ENCODE measurements at places on chromosomes 16 and 17.
A peak's percentile ranks its signal among the peaks of the same experiment; 100 is the strongest.

GRCh38 chr17:573036-573435 is 141.6 kb downstream of the VPS53 start:
- no peak for DNase-seq

DNA sequence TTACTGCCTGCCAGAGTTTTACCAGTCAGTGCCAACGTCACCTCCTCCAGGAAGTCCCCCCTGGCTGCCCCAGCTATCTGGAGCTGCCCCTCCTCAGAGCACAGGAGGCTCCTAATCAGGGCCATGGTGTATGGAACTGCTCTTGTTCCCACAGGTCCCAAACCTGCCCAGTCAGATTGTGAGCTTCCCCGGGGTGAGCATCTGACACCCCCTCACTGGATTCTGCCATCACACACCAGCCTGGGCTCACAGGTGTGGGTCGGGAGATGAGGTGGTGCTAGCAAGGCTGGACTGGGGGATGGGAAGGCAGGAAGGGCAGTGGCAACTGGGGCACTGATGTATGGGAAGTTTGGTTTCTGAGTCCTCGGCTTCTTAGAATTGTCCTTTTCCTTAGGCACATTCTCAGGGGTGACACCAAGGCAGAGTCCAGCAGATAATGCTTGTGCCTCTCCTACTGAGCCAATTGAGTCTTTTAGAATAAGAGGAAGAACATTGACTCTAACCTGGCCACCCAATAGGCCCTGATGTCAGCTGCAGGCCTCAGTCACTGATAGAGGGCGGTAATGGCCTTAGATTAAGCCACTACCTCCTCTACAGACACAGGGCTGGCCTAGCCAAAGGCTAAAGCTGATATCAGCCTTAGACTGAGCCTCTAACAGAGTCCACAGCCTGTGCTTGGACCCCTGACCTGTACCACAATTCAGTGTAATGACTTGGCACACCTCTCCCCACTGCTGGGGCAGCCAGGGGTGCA is 107.9 kb downstream of the WSCD1 start:
- DNase-seq: no peak

DNA sequence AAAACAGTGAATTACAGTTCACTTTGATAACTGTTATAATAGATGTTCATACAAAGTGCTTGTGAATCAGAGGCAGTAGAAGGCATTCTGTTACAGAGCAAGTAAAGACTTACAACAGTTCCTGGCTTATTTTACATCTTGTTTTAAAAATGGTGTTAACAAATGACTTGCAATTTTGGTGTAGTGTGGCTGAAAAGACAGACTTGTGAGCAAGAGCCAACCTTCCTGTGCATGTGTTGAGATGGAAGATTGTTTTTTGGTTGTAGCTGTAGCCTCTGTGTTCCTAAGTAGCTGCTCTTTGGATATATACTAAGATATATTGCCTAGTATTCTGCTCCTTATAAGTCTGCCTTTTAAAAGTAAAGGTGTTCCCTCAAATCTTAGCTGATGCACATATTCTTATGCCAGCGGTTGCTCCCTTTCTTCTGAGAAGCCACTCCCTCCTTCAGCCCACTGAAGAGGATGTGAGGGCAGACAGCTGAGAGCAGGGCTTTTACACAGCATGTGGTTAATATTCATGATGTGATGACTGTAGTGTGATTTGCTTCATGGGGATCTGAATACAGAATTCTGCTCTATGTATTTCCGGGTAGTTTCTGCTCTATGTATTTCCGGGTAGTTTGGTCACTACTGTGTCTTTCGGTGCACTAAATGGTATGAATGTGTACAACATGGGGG is 182.3 kb downstream of the PHKB start:
- peak; percentile 24 for DNase-seq

DNA sequence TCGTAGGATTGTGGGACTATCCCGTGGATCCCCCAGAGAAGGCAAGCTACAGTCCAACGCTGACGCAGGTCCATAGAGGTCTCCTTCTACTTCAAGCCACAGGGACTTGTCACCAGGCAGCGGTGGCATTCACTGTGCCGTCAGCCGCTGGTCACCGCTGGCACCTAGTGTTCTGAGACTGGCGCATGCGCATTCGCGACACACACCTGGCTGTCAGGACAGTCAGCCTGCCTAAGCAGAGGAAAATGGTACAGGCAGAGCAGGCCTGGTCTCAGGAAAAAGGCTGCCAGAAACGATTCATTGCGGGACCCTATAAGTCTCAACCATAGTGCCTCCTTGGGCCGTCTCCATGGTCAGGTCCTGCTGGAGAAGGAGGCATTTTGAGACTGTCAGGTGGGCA is 138.0 kb upstream of the WSB1 start:
- DNase-seq: no peak

DNA sequence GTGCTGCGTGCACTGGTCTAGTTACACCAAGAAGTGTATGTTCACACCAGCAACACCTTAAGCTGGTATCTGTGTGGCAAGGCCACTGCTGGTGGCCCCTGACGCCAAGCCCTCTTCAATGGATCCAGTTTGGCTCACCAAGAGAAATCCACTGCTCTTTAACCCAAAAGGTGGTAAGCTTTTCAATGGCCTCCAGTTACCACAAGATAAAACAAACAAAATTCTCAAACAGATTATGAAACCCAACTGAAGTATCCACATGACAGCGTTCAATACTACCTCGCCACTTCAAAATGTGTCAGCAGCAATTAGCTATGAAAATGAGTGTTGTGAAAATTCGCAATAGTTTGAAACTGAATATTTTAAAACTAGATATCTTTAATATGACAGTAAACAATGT is 96.5 kb upstream of the AKTIP start:
- DNase-seq: no peak

GRCh38 chr17:31842195-31843069 is 16.6 kb downstream of the COPRS start:
- peak; percentile 83 for DNase-seq

- DNase-seq: no peak
These were observed 34.3 kb downstream of the MARF1 start for GRCh38 chr16:15608398-15609285.

GRCh38 chr16:26649381-26650045 is 417.2 kb upstream of the C16orf82 start:
- no peak for DNase-seq

DNA sequence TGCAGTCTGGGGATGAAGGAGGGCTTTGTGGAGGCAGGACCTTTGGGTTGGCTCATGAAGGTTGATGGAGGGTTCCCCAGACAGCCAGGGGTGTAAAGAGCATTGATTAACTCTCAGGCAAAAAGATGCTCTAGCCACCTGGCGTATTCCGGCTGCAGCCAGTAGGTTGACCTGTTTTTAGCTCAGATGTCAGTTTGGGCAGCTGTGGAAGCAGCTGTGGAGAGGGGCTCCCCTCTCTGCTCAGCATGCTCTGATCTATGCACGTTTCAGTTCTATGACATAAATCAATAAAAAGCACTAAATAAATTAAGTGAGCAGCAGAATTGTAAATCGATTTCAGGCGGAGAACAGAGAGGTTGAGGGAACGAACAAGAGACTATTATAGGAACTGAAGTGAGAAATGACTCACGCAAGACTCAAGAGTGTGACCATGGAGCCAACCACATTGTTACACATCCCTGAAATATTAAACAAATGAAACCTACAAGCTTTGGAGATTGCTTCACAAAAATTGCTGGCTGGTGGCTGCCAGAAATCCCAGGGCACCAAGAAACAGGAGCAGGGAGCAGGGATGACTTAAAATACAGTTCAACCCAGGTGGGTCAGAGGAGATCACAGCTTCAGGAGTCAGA is 111.9 kb downstream of the GSG1L start:
- DNase-seq: no peak

GRCh38 chr17:29344201-29344856 is 45.8 kb upstream of the TAOK1 start:
- no peak for DNase-seq

DNA sequence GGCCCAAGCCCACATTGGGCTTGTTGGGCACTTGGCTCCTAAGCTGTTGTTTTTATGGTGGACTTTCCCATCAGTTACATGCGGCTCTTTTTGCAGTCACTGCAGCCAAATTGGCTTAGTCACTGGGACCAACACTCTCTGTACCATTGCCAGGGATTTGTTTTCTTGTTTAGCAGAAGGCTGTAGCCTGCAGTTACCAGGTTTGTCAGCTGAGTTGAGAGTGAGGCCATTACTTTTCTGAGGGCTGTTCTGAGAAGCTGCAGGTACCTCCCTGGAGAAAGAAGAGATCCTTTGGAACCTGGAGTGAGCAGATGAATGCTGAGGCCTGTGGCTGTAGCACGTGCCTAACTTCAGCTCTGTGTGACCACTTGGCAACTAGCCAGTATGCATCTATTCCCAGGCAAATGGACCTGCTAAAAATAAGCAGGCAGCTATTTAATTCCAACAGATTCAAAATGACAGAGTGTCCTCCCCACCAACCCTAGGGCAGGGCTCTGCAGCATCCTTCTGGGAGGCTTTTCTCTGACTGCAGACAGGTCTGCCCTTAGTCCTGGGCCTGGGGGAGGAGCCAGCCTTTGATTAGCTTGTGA is 12.9 kb downstream of the AKAP1 start:
- no peak for DNase-seq

DNA sequence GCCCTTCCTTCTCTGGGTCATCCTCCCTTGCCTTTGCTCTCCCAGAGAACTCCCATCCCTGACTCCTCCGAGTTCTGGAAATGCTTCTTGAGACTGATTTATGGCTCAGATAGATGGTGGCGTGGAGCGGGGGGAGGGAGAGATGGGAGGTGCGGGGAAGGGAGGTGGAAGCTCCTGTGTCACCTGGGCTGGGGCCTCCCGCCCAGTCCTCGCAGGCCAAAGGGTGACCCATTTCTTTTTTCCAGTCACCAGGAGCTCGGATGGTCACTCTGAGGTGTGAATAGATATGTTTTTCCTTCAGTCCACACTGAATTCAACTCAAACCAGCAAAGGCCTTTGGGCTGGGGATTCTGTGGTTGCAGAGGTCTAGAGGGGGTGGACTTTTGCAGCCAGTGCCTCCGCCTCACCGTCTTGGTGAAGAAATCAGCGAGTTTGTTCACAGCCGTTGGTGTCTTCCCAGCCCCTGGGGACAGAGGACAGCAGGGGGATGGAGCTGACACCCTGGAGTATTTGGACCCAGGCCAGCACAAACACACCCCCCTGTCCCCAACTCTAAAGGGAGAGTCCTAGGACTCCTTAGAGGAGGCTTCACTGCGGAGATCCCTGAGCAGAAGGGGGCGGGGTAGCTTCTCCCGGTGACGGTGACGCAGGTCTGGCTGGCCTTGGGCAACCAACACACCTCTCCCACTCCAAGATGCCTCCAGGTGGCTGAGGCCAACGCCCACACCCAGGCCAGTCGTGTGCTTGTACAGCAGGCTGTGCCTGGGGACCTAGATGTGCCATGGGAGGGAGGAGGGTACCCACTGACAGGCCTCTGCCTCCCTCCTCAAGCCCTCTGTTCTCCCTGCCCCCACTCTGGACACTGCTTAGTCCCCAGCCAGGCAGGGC is 80.6 kb downstream of the AMFR start:
- DNase-seq: no peak

GRCh38 chr16:75065149-75065505 is 51.5 kb downstream of the LDHD start:
- peak; percentile 90 for DNase-seq

- DNase-seq: no peak
These were observed 458.9 kb downstream of the CDH13 start for GRCh38 chr16:83085660-83086059.

DNA sequence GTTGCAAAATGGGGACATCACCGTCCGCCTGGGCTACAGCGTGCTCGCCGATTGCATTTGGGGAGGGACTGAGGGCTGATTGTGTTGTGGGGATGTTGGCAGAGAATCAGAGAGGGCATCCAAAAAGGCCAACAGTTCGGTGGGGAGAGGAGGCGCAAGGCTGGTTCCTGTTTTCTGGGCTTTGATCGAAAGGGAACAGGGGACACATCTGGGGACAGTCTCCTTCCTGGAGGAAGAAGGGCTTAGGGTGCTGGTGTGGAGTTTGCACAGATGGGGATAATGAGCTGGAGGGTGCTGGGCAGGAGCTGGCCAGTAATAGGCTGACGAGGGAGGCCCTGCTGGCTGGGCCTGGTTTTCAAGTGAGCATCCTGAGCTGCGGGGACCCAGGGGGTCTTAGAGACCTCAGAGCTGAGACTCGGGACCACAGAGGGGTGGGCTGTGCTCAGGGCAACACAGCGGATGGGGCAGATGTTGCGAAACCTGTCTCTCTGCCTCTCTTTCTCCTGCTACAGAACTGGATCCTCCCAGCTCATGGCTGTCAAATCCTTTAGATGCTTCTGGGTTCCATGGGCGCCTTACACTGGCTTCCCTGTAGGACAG is 288.7 kb downstream of the SEC14L1 start:
- no peak for DNase-seq

- no peak for DNase-seq
These were observed 8.1 kb upstream of the TIMP2 start for GRCh38 chr17:78933025-78933958.

GRCh38 chr17:39151150-39151942 is at the start of gene PLXDC1:
TSS of gene PLXDC1 (minus strand) at chr17:39151637. CDS start at chr17:39151437, 200 bp downstream.
- DNase-seq: no peak

- no peak for DNase-seq
These were observed 7.9 kb downstream of the SEPTIN12 start for GRCh38 chr16:4780235-4780634.

- DNase-seq: no peak
These were observed 68.1 kb downstream of the GNAO1 start for GRCh38 chr16:56259425-56259779.

All from hematopoietic multipotent progenitor cell treated with erythropoietin and hydrocortisone succinate and interleukin-3 and kit ligand, for 6 days (in vitro differentiated cells).